ENCODE measurements at places on chromosomes 4 and X.

DNA sequence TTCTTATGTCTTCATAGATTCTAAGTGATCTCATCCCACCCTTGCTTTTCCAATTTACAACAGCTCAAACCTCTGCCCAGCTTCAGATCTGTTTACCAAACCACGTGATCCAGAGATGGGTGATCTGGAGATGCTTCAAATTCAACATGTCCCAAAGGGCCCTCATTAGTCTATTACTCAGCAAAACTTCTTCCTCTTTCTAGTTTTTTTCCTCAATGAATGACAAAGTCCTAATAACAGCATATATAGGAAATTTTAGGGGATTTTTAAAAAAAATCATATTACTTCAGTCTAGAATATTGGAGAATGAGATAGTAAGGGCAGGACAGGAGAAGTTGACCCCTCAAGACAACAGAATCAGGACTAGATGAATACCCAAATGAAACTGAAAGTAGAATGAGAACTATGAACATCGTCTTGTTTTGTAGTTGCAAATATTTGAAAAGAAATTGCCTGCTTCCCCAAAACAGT, 127.1 kb downstream of the CFAP299 start:
- no peak for DNase-seq

GRCh38 chrX:55342533-55343501, 78.1 kb upstream of the PAGE3 start:
- no peak for DNase-seq

DNA sequence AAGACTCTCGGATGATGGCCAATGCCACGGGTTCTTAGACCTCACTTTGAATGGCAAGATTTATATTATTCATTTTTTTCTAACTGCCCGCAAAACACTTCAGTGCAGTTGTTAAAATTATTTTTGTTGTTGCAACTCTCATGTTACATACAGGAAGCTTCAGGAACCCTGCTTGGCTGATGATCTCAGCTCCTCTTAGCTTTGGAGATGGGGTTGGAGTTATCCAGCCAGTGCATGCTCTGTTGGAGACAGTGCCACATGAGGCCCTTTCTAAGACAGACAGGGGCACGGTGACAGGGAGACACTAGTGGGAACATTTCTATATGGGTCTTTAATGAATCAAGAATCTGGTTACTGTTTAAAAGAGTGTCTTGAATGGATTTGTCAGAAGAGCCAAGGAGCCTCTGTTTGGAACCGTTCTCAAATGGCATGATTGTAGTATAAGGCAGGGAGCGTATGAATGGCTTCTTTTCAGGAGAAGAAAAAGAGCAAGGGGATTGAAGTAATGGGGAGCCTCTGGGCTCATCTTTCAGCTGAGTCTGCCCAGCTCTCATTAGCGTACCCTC, 61.9 kb upstream of the ENPP6 start:
- no peak for DNase-seq

DNA sequence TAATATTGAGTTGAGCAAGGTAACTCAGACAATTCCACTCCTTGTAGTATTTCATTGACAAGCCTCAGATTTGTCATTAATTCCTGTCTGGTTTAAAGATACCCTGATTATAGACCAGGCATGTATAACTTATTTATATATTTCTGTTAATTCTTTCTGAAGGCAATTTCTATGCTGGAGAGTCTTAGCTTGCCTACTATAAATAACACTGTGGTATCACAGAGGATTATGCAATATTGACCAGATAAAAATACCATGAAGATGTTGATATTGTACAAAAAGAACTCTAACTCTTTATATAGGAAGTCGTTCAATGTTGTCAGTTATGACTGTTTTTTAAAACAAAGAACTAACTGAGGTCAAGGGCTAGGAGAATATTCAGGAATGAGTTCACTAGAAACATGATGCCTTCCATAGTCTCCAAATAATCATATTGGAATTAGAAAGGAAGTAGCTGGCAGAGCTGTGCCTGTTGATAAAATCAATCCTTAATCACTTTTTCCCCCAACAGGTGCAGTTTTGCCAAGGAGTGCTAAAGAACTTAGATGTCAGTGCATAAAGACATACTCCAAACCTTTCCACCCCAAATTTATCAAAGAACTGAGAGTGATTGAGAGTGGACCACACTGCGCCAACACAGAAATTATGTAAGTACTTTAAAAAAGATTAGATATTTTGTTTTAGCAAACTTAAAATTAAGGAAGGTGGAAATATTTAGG, 821 bp downstream of the CXCL8 start:
- no peak for DNase-seq

DNA sequence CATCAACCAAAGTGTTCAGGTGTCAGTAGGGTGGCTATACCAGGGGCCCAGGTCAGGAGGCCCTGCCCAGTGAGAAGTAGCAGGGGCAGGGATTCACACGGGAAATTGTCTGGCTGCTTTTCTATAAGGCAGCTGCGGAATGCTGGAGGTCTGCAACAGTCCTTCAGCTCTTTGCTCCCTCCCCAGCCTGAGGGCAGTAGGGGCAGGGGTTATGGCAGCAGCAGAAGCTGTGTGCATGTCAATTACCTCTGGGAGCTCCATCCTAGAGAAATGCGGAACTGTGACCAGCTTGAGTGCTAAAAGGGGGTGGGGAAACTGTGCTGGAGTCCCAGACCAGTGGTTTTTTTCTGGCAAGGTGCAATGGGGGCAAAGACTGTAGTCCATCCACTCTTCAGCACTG, 810.4 kb downstream of the PCDH7 start:
- DNase-seq = no peak

- no peak for DNase-seq
Observed at GRCh38 chrX:154732421-154733065, 18.3 kb downstream of the GAB3 start.

DNA sequence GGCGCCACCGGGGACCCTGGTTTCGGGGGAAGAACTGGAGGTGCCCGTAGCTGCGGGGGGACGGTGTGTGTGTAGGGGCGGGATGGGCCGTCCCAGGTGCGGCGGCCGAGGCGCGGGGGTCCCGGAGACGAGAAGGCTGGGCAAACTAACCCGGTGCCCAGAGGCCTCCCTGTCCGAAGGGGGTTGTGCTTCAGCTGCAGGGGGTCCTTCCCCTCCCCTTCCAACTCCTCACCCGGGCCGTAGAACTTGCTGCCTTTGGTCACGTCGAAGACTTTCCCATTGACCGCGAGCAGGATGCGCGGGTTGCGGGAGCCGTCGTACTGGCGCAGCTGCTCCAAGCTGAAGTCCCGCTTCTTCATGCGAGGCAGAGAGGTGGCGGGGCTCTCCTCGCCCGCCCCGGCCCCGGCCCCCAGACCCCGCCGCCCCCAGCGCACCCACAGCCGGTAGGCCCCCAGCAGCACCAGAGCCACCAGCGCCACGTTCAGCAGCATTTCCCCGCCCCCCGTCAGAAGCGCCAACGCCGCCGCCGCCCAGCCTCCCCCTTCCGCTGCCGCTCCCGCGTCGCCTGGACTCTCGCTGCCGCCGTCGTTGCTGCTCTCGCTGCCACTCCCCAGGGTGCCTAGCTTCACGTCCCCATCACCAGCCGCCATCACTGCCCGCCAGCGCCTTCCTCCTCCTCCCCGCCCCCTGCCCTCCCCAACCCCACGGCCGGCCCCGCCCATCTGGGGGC, at the start of gene PGRMC2:
PGRMC2 (minus strand) TSS at position 673 of the 730 bp plus-strand sequence; CDS start at position 650, 23 bp downstream.
- DNase-seq = no peak

GRCh38 chr4:35520059-35520458, 724.3 kb downstream of the ARAP2 start:
- no peak for DNase-seq

DNA sequence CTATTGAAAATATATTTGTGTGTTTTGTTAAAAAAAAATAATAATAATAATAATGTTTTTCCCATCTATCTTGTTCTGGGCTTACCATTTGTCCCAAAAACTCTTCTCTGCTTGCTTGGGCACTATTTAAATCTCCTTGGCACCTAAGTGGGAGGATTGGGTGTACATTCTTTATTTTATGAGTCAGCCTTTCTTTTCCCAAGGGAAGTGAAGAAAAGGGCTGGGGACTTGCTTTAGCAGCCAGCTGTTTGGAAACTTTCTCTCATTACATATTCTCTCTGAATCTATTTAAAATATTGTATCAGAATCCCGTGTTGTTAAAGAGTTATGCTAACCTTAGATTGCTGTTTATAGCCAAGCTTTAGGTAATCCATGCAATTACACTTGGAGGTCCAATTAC, 2332.4 kb downstream of the ARAP2 start:
- DNase-seq = no peak

- no peak for DNase-seq
Observed at GRCh38 chrX:119516157-119516702, 48.0 kb downstream of the SLC25A5 start.

- DNase-seq = no peak
Observed at GRCh38 chr4:83631066-83631465, 95.2 kb downstream of the GPAT3 start.

DNA sequence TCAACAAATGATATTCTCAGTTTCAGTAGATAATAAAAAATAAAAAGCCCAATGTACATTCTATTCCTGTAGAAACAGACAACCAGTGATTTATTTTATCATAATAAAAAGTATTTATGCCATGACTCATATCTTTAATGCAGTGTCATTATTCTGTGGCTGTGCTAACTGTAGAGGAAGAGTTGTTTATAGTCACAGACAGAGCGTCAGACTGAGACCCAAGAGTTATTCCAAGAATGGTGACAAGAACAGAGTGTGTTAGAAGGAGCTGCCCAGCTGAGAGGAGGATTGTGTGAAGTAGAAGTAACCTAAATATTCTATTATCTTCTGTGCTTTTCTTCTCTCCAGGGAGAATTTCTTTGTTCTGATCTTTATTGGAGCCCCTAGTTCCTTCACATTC, 210.7 kb downstream of the PPP1R2C start:
- no peak for DNase-seq

GRCh38 chr4:128305942-128306341, 18.3 kb upstream of the PGRMC2 start:
- DNase-seq = no peak

GRCh38 chrX:17546356-17546755, 171.4 kb downstream of the NHS start:
- no peak for DNase-seq

- no peak for DNase-seq
Observed at GRCh38 chr4:177573507-177573906, 131.3 kb upstream of the AGA start.

DNA sequence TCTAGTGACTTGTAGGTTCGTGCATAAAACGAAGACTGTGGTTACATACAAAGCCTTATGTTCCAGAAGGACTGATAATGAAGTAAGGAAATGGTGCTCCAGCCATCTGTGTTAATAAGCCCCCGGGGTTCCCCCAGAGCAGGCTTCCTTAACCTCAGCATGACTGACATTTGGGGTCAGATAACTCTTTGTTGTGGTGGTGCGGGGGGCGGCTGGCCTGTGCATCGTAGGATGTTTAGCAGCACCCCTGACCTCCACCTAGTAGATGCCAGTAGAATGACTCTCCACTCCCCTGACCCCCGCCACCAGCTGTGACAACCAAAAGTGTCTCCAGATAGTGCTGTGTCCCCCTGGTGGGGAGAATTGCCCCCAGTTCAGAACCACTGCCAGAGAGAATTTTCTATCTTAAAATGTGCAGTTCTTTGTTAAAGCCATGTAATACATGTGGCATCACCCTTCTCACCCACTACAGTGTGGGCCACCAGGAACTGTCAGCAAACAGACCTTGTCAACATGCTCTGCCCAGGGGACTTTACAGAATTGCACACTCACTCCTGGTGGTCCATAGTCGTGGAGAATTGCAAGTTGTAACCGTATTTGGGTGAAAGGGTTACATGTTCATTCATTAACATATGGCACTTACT, 7.5 kb downstream of the SH3KBP1 start:
- no peak for DNase-seq

DNA sequence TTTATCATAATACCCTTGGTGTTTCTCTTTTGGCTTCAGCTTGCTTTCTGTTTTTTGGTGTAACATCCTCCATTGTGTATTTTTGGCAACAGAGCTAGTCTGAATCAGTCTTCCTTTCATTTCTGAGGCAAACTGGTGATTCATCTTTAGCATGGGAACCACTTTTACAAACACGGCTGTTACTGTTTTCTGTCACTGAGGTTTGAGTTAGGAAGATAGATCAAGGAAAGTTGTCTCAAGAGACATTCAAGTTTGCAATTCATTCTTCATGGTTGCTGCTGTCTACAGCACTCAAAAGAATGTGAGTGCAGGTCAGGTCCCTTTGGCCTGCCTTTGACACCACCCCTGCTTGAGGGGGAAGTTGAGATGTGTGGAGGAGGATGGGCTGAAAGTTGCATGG, 36.3 kb downstream of the IL21 start:
- no peak for DNase-seq

DNA sequence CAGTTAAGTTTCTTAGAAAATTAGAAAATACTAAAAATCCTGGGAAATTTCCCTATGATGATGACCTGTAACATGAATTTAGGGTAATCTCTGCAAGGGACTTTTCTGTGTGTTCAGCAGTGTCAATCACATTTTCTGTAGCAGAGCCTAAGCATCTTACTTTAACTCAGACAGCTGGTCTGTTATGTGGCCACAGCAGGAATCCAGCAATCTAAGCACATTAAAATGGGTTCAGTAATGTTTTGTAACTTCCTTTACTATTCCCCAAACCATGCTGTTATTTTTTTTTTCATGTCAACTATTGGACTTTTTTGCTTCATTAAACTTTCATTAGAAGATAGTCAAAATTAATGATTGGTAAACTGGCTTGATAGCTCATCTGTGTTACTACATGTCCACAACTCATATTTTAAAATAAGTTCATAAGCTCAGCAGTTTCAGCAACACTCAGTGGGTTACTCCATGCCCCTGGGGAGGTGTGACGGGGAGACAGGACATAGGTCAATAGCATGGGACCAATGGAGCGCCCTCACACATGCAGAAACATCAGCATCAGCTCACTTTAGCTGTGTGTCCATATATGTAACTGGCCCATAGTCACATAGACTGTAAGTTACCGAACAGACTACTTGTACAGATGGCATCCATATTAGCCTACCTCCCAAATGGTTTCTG, 168.0 kb upstream of the PACRGL start:
- DNase-seq = no peak

- no peak for DNase-seq
Observed at GRCh38 chr4:139968831-139969230, 185.2 kb downstream of the MAML3 start.

DNA sequence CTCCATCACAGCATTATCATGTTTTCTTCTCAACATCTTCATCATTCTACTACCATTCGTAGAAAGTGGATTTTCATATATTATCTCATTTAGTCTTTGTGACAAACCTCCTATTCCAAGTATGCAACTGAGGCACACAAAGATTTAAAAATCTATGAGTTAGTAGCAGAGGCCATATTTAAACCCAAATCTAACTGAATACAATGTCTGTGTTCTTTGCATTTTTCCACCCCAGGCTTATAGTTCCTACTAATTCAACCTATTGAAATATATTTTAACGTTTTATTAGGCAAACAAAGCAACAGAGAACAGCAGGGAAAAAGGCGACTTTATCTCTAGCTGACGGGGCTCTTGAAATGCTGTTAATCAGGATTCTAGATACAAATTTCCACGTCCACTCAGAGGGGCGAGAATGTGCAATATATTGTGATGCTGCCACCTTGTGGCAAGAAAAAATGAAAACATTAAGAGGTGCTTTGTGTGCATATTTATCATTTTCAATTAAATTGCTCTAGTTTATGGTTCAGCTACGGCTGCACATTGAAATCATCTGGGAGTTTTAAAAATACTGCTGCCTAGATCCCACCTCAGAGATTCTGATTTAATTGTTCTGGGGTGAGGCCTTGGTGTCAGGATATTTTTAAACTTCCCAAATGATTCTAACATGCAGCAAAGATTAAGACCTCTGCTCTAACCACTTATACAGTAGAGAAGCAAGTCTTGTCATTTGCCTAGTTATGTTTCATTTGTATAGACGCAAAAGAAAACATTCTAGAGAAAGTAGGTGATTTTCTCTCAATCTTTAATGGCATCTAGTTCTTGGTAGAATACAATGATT, 315.9 kb downstream of the MAPK10 start:
- peak; percentile 68 for DNase-seq

GRCh38 chrX:148784137-148784536, 283.7 kb downstream of the AFF2 start:
- no peak for DNase-seq

All from ascending aorta (tissue), 2 donors.